K562 (cell line): ENCODE measurements at places on chromosomes 1 and 21. TPM values are rescaled to one million over a fixed set of nuclear protein-coding genes. Genes with fewer than 3 reads are reported as not detected.

The LENEP gene
- 0.56 TPM in 1 of 2 replicates, not detected in the other for total RNA-seq

The GSTM5 gene
- not detected in 2 replicates for total RNA-seq

The OR10J1 gene
- not detected in 2 replicates for total RNA-seq

The NUDT4B gene
- total RNA-seq, result 2.8 TPM in 1 of 2 replicates, not detected in the other

The OR2T33 gene
- 0.27 TPM in 1 of 2 replicates, not detected in the other for total RNA-seq

The C1QA gene
- 0.71 and 0.94 TPM in 2 replicates for total RNA-seq

- no peaks in the 10 kb centered on the region for H3K36me3 ChIP-seq
- no peak overlapping the region for H3K4me3 ChIP-seq
- DNase-seq, result no peak
Observed at GRCh38 chr1:171420810-171421209, 64.5 kb upstream of the PRRC2C start.

DNA sequence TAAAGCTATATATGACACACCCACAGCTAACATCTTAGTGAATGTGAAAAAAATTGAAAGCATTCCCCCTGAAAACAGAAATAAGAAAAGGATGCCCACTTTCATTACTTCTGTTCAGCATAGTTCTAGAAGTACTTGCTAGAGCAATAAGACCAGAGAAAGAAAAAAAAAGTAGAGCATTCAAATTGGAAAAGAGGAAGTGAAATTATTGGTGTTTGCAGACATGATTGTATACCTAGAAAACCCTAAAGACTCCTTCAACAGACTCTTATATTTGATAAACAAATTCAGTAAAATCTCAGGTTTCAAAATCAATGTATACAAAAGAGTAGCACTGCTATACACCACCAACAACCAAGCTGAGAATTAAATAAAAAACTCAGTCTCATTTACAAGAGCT, 1461.0 kb downstream of the AMY1C start:
- no peaks in the 10 kb centered on the region for H3K27me3 ChIP-seq
- no peak overlapping the region for H3K27ac ChIP-seq
- H3K4me1 ChIP-seq, result no peaks in the 10 kb centered on the region
- no peak overlapping the region for H3K4me3 ChIP-seq

DNA sequence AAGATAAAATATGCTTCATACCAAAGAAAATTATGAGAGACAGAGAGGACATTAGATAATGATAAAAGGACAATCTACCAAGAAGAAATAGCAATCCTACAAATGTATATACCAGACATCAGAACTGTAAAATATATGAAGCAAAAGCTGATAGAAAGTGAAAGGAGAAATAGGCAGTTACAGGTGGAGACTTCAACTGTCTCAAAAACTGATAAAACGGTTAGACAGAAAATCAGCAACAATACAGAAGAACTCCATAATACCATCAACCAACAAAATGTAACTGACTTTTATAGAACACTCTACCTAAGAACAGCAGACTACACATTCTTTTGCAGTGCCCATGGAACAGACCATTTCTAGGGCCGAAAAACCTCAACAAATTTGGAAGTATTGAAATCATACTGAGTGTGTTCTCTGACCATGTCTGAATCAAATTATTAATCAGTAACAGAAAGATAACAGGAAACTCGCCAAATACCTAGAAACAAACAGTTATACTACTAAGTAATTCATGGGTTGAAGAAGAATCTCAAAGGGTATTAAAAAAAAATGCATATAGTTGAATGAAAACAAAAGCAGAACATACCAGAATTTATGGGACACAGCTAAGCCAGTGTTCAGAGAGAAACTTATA, 132.1 kb downstream of the RPS6KC1 start:
- no peak overlapping the region for H3K27ac ChIP-seq
- H3K4me1 ChIP-seq, result no peaks in the 10 kb centered on the region
- DNase-seq, result no peak

- no peaks in the 10 kb centered on the region for H3K36me3 ChIP-seq
- DNase-seq, result no peak
- H3K4me3 ChIP-seq, result no peak overlapping the region
- no peaks in the 10 kb centered on the region for H3K4me1 ChIP-seq
- peaks cover 51% of the 10 kb centered on the region for H3K27me3 ChIP-seq
Observed at GRCh38 chr1:7222695-7223015, 437.4 kb downstream of the CAMTA1 start.

- no peak for DNase-seq
- H3K36me3 ChIP-seq, result peaks cover 31% of the 10 kb centered on the region
- peaks cover 40% of the 10 kb centered on the region for H3K4me1 ChIP-seq
- H3K27ac ChIP-seq, result peak overlapping the region; percentile 87
- no peaks in the 10 kb centered on the region for H3K27me3 ChIP-seq
Observed at GRCh38 chr1:179047636-179047997, 21.9 kb downstream of the FAM20B start.

DNA sequence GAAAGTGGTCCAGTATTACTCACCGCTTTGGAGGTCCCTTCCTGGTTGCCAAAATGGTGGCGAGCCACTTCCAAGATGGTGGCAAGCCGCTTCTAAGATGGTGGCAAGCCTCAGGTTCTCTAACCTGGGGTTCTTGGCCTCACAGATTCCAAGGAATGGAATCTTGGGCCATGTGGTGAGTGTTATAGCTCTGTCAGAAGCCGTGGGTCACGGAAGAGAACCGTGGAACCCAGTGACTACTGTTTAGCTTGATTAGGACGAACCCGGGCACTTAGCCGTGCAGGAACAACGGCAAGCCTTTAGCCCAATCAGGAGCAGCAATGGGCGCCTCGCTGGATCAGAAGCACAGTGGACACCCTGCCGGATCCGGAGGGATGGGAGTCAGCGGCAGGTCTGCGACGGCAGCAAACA, 356.2 kb upstream of the TMPRSS15 start:
- H3K27ac ChIP-seq, result peak overlapping the region; percentile 87
- no peaks in the 10 kb centered on the region for H3K4me1 ChIP-seq
- no peaks in the 10 kb centered on the region for H3K27me3 ChIP-seq
- DNase-seq, result no peak
- H3K36me3 ChIP-seq, result no peaks in the 10 kb centered on the region

DNA sequence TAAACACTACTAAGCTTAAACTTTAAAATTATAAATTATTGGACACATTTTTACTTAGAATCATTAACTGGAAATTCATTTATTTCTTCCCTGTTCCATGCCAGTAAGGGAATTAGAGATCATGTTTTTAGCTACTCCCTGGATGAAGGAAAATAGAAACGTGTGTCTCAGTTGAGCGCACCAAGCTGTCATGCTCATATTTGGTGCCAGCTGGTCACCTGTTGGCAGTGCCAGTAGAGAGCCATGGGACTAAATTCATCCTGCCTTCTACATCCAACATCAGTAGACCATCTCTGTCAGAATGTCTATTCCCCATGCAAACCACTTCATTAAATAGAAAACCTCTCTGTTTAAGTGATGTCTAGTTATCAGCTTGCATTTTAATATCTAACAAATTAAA, 17.4 kb upstream of the SLC22A15 start:
- H3K27ac ChIP-seq, result no peak overlapping the region
- no peaks in the 10 kb centered on the region for H3K4me1 ChIP-seq
- H3K36me3 ChIP-seq, result no peaks in the 10 kb centered on the region
- no peaks in the 10 kb centered on the region for H3K27me3 ChIP-seq

DNA sequence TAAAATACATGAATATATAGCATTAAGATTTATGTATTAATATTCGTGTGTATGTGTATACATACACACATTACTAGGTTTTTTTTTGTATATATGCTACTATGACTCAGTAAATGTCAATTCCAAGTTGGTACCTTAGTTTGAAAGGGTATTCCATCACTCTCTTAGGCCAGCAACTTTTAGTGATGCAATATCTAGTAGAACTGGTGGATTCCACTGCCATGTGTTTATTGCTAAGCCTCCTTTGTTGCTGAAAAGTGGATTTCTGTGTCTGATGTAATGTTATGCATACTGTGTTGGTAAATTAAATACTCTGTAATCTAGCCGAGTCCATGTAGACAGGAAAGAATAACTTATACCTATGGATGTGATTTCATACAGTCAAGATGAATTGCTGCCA, 16.9 kb upstream of the COL11A1 start:
- no peaks in the 10 kb centered on the region for H3K36me3 ChIP-seq
- no peaks in the 10 kb centered on the region for H3K4me1 ChIP-seq
- no peak overlapping the region for H3K4me3 ChIP-seq
- no peaks in the 10 kb centered on the region for H3K27me3 ChIP-seq
- H3K27ac ChIP-seq, result no peak overlapping the region
- no peak for DNase-seq

DNA sequence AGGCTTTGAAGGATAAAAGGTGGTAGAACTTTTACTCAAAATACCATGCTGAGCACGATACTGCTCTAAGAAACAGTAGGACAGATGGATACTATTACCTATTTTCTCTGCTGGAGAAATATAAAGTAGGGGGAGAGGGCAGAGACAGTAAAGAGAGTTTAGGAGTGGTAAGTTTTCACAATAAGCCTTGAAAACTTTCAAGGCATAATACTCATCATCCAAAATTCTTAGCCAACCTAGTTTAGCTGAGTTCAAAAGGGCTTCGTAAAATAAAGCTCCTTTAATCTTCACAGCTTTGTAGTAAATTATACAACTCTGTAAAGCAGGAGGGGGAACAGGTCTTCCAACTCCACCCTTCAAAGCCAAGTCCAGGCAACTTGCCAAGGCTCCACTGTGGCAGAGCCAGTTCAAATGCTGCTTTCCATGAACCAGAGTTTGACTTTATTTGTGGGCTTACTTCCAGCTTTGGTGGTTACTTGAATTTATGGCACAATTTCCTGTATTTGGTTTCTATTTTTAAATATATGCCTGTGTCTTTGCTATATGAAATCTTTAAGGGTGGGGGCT, 15.5 kb downstream of the TEX38 start:
- no peak overlapping the region for H3K4me3 ChIP-seq
- H3K36me3 ChIP-seq, result peaks cover 99% of the 10 kb centered on the region
- no peaks in the 10 kb centered on the region for H3K4me1 ChIP-seq
- H3K27me3 ChIP-seq, result no peaks in the 10 kb centered on the region
- no peak for DNase-seq
- H3K27ac ChIP-seq, result no peak overlapping the region

- no peak for DNase-seq
- no peaks in the 10 kb centered on the region for H3K36me3 ChIP-seq
- H3K27ac ChIP-seq, result no peak overlapping the region
- no peaks in the 10 kb centered on the region for H3K4me1 ChIP-seq
- H3K27me3 ChIP-seq, result no peaks in the 10 kb centered on the region
Observed at GRCh38 chr1:229709500-229710013, 83.5 kb downstream of the URB2 start.

DNA sequence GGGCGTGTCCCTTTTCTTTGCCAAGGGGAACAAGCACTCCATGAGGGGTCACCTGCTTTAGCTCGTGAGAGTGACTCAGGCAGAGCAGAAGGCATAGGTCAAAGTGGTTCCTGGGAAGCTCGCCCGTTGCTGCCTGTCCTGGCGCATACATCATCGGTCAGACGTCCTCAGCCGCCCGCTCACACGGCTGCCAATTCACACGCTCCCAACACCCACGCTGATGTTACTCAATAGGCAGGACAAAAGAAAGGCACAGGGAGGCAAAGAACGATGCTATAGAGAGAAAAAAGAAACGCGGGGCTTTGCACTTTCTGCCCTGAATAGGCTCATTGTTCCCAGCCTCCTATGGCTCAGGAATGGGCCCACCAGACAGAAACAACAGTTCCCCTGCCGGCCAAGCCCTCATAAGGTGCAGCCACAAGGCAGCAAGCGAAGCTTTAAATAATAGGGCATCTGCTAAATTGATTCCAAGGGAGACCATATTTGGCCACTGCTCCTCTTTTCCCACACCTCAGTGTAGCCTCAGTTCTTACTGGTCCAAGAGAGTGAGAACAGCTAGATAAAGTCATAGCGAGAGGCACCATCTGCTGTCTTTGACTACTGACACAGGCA, 38.7 kb downstream of the VTCN1 start:
- H3K36me3 ChIP-seq, result no peaks in the 10 kb centered on the region
- no peak overlapping the region for H3K27ac ChIP-seq
- H3K27me3 ChIP-seq, result peaks cover 20% of the 10 kb centered on the region; the same call in 2 of the 3 replicates
- H3K4me1 ChIP-seq, result no peaks in the 10 kb centered on the region
- no peak overlapping the region for H3K4me3 ChIP-seq
- no peak for DNase-seq

DNA sequence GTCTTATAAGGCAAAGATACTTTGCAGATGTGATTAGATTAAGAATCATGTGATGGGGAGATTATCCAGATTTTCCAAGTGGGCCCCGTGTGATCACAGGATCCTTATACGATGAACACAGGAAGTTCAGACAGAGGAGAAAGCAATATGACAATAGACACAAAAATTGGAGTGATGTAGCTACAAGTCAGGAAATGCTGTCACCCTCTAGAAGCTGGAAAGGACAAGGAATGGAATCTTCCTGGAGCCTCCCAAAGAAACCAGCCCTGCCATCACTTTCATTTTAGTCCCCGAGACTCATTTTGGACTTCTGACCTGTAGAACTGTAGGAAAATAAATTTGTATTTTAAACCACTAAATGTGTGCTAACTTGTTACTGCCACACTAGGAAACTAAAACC, 61.9 kb upstream of the C1orf21 start:
- no peak for DNase-seq
- H3K27me3 ChIP-seq, result no peaks in the 10 kb centered on the region
- H3K4me3 ChIP-seq, result no peak overlapping the region
- no peaks in the 10 kb centered on the region for H3K4me1 ChIP-seq
- H3K27ac ChIP-seq, result no peak overlapping the region

DNA sequence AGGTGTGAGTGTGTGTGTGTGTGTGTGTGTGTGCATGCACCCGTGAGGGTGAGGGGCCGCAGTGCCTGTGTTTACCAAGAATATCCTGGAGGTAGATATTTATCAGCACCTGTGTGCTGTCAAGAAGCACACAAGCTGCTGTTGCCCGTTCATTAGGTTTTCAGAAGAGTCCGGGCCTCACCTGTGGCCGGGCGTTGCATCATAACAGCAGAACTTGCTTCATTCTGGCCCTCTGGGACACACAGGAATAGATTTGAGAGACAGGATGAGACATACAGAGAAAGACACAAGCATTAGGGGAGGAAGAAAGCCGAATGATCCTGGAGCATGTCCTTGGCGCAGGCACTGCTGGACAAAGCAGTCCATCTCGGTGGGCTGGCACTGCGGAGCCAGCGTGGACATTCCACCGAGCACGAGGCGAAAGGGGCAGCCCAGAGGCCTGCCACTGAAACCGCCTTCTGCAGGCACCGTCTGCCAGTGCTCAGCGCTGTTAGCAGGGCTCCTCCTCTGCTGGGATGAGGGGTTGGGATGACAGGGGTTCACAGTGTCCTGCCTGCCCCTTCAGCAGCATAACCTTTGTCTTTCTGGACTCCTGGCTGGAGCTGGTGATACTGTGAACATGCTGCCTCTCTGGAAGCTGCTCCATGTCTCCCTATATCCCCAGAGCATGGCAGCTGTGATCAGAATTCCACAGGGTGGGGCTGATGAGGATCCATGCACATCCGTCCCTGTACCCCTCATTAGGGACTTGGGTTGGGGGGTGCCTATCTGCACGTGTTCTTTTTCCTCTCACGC, 81.1 kb downstream of the PEX14 start:
- H3K36me3 ChIP-seq, result peaks cover 3% of the 10 kb centered on the region; the same call in 1 of the 3 replicates
- H3K27me3 ChIP-seq, result no peaks in the 10 kb centered on the region
- no peak for DNase-seq
- H3K4me1 ChIP-seq, result peaks cover 27% of the 10 kb centered on the region
- H3K4me3 ChIP-seq, result no peak overlapping the region

GRCh38 chr1:53643041-53643880, 95.7 kb downstream of the GLIS1 start:
- H3K4me1 ChIP-seq, result no peaks in the 10 kb centered on the region
- H3K27ac ChIP-seq, result no peak overlapping the region
- DNase-seq, result no peak

GRCh38 chr1:153347856-153348255, 785 bp downstream of the PGLYRP4 start:
- H3K27me3 ChIP-seq, result peaks cover 3% of the 10 kb centered on the region; the same call in 1 of the 3 replicates
- DNase-seq, result no peak
- H3K27ac ChIP-seq, result no peak overlapping the region
- H3K4me1 ChIP-seq, result peaks cover 24% of the 10 kb centered on the region
